ENCODE measurements at places on chromosomes 7 and 10. TPM values are rescaled to one million over a fixed set of nuclear protein-coding genes. Genes with fewer than 3 reads are reported as not detected.

Gene AP5Z1
- total RNA-seq, result 31.2 TPM

DNA sequence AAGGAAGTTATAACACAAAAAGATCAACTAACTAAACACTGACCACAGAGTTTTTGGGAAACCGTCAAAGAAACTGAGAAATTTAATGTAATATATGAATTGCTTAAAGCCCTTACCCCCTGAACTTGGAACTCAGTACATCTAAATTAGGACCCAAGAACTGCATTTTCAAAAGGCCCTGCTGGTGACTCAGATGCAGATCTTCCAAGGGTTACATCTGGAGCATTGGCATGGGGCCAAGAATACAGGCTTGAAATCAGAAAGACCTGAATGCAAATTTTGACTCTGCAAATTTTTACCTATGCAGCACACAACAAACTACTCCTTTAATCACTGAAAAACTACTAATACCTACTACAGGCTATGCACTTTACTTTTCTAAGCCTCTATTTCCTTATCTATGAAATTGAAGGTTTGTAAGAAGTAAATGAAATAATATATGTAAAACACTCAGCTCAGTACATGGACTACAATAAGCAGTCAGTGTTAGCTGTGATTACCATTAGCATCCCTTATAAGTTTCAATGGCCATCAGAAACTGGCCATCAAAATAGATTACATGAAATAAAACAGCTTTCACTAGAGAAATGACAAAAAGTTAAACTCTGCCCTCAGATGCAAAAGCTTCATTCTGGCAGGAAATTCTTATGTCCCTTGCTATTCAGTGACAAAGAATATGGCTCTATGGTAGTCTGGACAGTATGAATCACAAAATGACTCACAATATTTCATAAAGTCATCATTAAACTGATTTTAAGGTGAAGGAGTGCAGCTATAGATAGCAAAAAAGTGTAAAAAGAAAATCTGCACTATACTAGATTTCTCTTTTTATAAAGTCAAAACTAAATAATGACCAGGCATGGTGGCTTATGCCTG is 43.6 kb downstream of the NSUN6 start:
- H3K27ac ChIP-seq, result no peak overlapping the region
- peaks cover 2% of the 10 kb centered on the region for H3K36me3 ChIP-seq
- H3K4me1 ChIP-seq, result no peaks in the 10 kb centered on the region
- H3K4me3 ChIP-seq, result no peak overlapping the region
- DNase-seq, result no peak

Gene ZNF727
- total RNA-seq, result not detected

DNA sequence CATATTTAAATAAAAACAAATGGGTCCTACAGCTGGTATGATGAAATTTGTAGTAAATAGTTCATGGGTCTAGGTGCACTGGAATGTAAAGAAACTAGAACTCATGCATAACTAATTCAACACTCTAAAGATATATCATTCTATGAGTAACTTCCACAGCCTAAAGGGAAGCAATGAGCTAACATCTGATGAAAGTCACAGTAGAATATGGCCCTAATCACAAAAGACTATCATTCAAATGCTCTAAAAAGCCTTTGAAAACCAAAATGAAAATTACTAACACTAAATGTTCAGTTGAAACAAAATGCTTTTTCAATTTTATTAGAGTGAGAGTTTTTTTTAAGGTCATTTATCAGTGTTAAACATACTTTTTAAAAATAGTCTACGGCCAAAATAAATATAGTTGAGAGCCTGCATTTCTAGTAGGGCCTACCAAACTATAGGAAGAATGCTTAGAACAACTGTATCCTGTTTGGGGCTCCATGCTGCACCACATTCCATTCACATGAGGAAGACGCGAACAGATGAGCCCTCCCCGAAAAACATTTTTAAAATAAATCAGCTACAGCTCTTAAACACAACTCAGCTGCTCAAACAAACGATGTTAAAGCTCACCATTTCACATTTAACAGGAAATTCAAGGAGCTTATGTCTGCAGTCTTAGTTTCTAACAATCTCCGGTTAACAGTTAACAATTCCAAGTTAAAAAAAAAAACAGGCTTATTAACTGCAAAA is 134.5 kb downstream of the NRBF2 start:
- H3K4me1 ChIP-seq, result peaks cover 21% of the 10 kb centered on the region
- no peaks in the 10 kb centered on the region for H3K36me3 ChIP-seq
- no peaks in the 10 kb centered on the region for H3K27me3 ChIP-seq
- H3K27ac ChIP-seq, result peak overlapping the region; percentile 97
- peak overlapping the region; percentile 67 for H3K4me3 ChIP-seq
- DNase-seq, result peak; percentile 69

- no peaks in the 10 kb centered on the region for H3K27me3 ChIP-seq
- no peak overlapping the region for H3K27ac ChIP-seq
- H3K4me3 ChIP-seq, result no peak overlapping the region
- no peak for DNase-seq
Measured at GRCh38 chr10:62620491-62620890, 184.0 kb upstream of the ADO start.

Gene ELMO1
- total RNA-seq, result 24.9 TPM

- no peaks in the 10 kb centered on the region for H3K27me3 ChIP-seq
- H3K36me3 ChIP-seq, result no peaks in the 10 kb centered on the region
- H3K4me3 ChIP-seq, result 0 out of 2 replicates have a peak overlapping the region, but pooled peaks have one; percentile 7
- DNase-seq, result peak; percentile 90
- peaks cover 21% of the 10 kb centered on the region for H3K4me1 ChIP-seq
Measured at GRCh38 chr10:33008499-33009243, 50.6 kb upstream of the ITGB1 start.

Gene INHBA
- 0.94 TPM for total RNA-seq

- H3K4me3 ChIP-seq, result peak overlapping the region; percentile 70
- H3K27me3 ChIP-seq, result no peaks in the 10 kb centered on the region
- DNase-seq, result peak; percentile 59
- peaks cover 19% of the 10 kb centered on the region for H3K4me1 ChIP-seq
- peak overlapping the region; percentile 99 for H3K27ac ChIP-seq
- H3K36me3 ChIP-seq, result peaks cover 16% of the 10 kb centered on the region
Measured at GRCh38 chr7:87875151-87876039, 765 bp downstream of the SLC25A40 start.

DNA sequence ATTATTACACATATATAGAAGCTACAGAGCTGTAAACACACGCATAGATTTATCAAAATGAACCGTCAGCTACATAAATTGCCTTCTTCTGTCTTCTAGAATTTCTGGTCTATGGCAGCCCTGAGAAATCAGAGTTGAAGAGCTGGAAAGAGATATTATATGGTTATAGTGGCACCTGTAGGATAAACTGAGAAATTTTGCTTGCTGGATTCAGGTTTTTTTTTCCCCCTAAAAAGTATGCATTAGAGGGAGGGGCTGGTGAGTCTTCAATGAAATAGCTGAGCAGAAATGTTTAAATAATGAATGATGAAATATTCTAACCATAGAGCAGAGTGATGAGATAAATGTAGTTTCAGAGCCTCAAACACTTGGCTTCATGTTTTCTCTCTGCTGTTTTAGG is 78.0 kb upstream of the DYNC1I1 start:
- H3K4me3 ChIP-seq, result no peak overlapping the region
- H3K27ac ChIP-seq, result no peak overlapping the region
- no peaks in the 10 kb centered on the region for H3K36me3 ChIP-seq
- no peaks in the 10 kb centered on the region for H3K4me1 ChIP-seq
- no peaks in the 10 kb centered on the region for H3K27me3 ChIP-seq
- DNase-seq, result no peak

DNA sequence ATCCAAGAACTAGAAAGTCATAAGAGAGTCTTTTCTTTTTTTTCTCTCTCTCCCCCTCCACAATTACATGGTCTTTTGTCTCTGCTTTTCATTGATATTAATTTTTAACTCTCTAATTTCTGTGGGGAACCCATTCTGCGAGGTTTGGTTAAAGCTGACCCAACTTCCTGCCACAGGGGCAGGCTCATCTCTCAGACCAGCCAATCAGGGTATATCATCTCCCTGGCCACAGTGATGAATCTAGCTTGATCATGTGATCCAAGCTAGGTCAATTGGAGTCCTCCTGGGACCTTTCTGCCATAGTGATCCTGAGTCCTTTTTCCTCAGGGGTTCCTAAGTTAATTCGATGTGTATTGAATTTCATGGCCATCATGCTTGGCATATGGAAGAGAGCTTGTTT is 38.0 kb upstream of the TRUB1 start:
- no peaks in the 10 kb centered on the region for H3K27me3 ChIP-seq
- 0 out of 2 replicates have a peak, but pooled peaks cover 2% of the 10 kb centered on the region for H3K4me1 ChIP-seq
- H3K27ac ChIP-seq, result no peak overlapping the region
- DNase-seq, result no peak
- H3K36me3 ChIP-seq, result no peaks in the 10 kb centered on the region
- no peak overlapping the region for H3K4me3 ChIP-seq

GRCh38 chr10:59674215-59674836 is 35.3 kb downstream of the SLC16A9 start:
- H3K27me3 ChIP-seq, result no peaks in the 10 kb centered on the region
- DNase-seq, result no peak
- peaks cover 3% of the 10 kb centered on the region for H3K4me1 ChIP-seq
- no peak overlapping the region for H3K27ac ChIP-seq
- H3K36me3 ChIP-seq, result no peaks in the 10 kb centered on the region

DNA sequence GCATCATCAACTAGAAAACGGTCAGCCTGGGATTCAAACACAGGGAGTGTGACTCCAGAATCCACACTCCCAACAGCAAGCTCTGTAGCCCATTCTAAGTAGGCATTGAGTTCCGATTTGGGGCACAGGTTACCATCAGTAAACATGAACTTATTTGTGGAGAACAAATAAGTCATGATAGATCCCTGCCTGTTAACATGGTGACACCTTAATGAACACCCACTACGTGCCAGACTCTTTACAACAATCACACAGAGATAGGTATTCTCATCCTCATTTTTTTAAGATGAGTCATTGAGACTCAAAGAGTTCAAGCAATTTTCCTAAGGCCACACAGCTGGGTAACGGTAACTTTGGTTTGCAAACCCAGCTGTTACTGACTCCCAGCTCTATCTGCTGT is 91.5 kb downstream of the LYZL2 start:
- no peak overlapping the region for H3K27ac ChIP-seq
- H3K4me3 ChIP-seq, result no peak overlapping the region
- no peaks in the 10 kb centered on the region for H3K36me3 ChIP-seq
- H3K27me3 ChIP-seq, result no peaks in the 10 kb centered on the region
- peaks cover 5% of the 10 kb centered on the region for H3K4me1 ChIP-seq

Gene DPY19L1
- 20.2 TPM for total RNA-seq

Gene PNLIPRP2
- not detected for total RNA-seq

- no peak overlapping the region for H3K27ac ChIP-seq
- no peaks in the 10 kb centered on the region for H3K27me3 ChIP-seq
- peaks cover under 1% of the 10 kb centered on the region for H3K36me3 ChIP-seq
- no peaks in the 10 kb centered on the region for H3K4me1 ChIP-seq
- no peak overlapping the region for H3K4me3 ChIP-seq
Measured at GRCh38 chr10:125399289-125399688, 238.9 kb upstream of the CTBP2 start.

GRCh38 chr10:104924101-104924795 is 283.2 kb downstream of the SORCS3 start:
- no peaks in the 10 kb centered on the region for H3K27me3 ChIP-seq
- no peaks in the 10 kb centered on the region for H3K36me3 ChIP-seq
- DNase-seq, result peak; percentile 19
- no peak overlapping the region for H3K27ac ChIP-seq
- peaks cover 12% of the 10 kb centered on the region for H3K4me1 ChIP-seq
- H3K4me3 ChIP-seq, result no peak overlapping the region

DNA sequence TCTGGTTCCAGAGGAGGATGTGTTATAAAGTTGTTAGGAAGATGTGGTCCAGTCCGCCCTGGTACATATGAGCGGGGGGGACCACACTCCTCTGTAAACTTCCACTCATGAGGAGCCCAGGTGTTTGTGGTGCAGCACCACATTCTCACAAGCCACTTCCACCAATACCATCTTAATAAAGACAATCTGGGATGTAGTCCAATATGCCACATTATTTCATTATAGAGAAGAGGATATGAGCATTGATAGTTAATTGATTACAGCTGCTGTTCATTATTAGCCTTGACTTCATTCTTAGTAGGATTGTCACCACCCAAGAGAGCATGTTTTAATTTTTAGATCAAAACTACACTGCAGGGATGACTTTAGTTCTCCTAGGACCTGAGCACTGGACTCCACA is 40.5 kb downstream of the ERCC6 start:
- no peaks in the 10 kb centered on the region for H3K27me3 ChIP-seq
- peaks cover 6% of the 10 kb centered on the region for H3K4me1 ChIP-seq

GRCh38 chr10:69988094-69988493 is 64.6 kb upstream of the MACROH2A2 start:
- DNase-seq, result no peak
- no peak overlapping the region for H3K27ac ChIP-seq
- H3K4me1 ChIP-seq, result no peaks in the 10 kb centered on the region

Gene EBLN1
- total RNA-seq, result not detected

Gene EPHA1
- 119 TPM for total RNA-seq

Gene INSYN2A
- total RNA-seq, result 0.28 TPM

DNA sequence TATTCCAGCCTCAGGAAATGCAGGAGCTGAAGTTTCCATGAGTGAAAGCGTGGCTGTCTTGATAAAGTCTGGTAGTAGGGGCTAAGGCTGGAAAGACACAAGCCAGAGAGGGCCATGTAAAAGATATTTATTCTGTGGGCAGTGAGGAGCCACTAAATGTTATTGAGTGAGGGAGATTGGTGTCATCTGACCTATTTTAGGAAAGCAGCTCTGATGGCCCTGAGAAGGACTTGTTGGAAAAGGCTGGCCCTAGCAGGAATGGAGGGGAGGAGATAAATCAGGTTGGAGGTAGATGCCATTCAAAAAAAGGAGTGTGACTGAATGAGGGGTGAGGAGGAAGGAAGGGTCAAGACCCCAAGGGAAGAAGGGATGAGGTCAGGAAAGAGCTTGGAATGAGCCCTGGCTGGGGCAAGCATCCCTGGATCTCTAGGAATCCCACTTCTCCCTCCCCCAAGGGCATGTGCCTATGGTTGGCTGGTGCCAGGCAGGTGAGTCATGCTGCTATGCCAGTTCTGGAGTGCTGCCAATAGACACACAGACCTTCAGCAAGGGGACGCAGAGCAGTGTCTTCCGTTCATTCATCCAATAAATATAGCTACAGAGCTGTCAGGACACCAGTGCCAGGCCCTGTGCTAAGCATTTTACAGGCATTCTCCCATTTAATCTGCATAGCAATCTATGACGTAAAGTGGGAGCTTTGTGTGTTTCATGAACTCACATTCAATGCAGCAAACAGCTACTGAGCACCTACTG is 2.0 kb downstream of the ANKRD2 start:
- DNase-seq, result peak; percentile 58
- no peaks in the 10 kb centered on the region for H3K27me3 ChIP-seq
- H3K27ac ChIP-seq, result 0 out of 2 replicates have a peak overlapping the region, but pooled peaks have one; percentile 39
- H3K4me3 ChIP-seq, result no peak overlapping the region
- no peaks in the 10 kb centered on the region for H3K4me1 ChIP-seq
- no peaks in the 10 kb centered on the region for H3K36me3 ChIP-seq

DNA sequence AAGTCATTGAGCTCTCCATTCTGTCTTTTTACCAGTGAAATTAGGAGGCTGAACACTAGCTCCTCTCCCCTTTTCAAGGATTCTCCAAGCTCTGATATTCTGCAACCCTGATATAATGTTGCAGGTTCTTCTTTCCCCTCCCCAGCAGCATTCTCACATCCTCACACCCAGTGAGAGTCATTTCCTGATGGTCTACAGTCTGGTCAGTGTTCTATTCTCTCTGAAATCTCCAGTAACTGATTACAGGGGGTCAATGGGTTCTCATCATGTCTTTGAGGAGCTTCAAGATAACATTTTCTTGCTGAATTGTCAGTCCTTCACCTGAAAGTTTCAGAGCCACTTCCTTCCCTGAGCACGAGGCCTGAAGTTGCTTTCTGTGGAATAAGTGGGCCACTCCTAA is 299.4 kb downstream of the PTEN start:
- no peaks in the 10 kb centered on the region for H3K4me1 ChIP-seq
- H3K36me3 ChIP-seq, result no peaks in the 10 kb centered on the region
- no peak overlapping the region for H3K4me3 ChIP-seq
- H3K27me3 ChIP-seq, result no peaks in the 10 kb centered on the region
- H3K27ac ChIP-seq, result no peak overlapping the region
- DNase-seq, result no peak

Gene TSPAN33
- total RNA-seq, result 46.8 TPM

Data from GM23338 (cell line).